ENCODE measurements at places on chromosomes 7 and 10.

- no peak for DNase-seq
- no peaks in the 10 kb centered on the region for H3K36me3 ChIP-seq
- no peak overlapping the region for H3K4me3 ChIP-seq
- H3K4me1 ChIP-seq, result no peaks in the 10 kb centered on the region
Measured at GRCh38 chr10:69749178-69750010, 52.3 kb upstream of the COL13A1 start.

- H3K4me3 ChIP-seq, result no peak overlapping the region
- no peaks in the 10 kb centered on the region for H3K27me3 ChIP-seq
- no peaks in the 10 kb centered on the region for H3K4me1 ChIP-seq
- no peak overlapping the region for H3K27ac ChIP-seq
- DNase-seq, result no peak
Measured at GRCh38 chr10:35135861-35136260, 9.2 kb downstream of the CREM start.

GRCh38 chr7:139582130-139582650 lies 58.7 kb downstream of the CLEC2L start:
- no peak overlapping the region for H3K4me3 ChIP-seq
- H3K27me3 ChIP-seq, result no peaks in the 10 kb centered on the region
- H3K4me1 ChIP-seq, result no peaks in the 10 kb centered on the region
- no peak for DNase-seq

DNA sequence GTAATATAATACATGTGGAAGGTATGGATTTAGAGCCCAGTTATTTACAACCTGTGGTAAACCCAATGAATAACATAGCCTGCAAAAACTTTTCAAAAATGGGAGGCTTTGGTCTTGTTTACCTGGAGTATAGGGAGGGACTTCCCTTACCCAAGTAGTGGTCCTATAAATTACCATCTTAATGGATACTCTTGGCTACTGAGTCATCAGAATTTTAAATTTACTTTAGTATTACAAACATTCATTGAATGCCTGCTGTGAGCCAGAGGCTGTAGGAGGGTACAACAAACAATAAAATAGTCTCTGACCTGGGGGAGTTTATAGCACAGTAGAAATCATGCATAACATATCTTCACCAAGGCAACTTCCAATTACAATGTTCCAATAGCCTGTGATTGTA lies 365.1 kb downstream of the BBS9 start:
- no peaks in the 10 kb centered on the region for H3K36me3 ChIP-seq
- no peaks in the 10 kb centered on the region for H3K27me3 ChIP-seq
- H3K27ac ChIP-seq, result no peak overlapping the region

- no peak overlapping the region for H3K27ac ChIP-seq
- no peaks in the 10 kb centered on the region for H3K27me3 ChIP-seq
- peaks cover 96% of the 10 kb centered on the region for H3K36me3 ChIP-seq
- DNase-seq, result no peak
Measured at GRCh38 chr10:6221192-6221940, 18.6 kb downstream of the PFKFB3 start.

- no peak for DNase-seq
- H3K36me3 ChIP-seq, result no peaks in the 10 kb centered on the region
- no peaks in the 10 kb centered on the region for H3K4me1 ChIP-seq
- no peaks in the 10 kb centered on the region for H3K27me3 ChIP-seq
- no peak overlapping the region for H3K27ac ChIP-seq
- no peak overlapping the region for H3K4me3 ChIP-seq
Measured at GRCh38 chr7:106450716-106451115, 165.9 kb upstream of the NAMPT start.

DNA sequence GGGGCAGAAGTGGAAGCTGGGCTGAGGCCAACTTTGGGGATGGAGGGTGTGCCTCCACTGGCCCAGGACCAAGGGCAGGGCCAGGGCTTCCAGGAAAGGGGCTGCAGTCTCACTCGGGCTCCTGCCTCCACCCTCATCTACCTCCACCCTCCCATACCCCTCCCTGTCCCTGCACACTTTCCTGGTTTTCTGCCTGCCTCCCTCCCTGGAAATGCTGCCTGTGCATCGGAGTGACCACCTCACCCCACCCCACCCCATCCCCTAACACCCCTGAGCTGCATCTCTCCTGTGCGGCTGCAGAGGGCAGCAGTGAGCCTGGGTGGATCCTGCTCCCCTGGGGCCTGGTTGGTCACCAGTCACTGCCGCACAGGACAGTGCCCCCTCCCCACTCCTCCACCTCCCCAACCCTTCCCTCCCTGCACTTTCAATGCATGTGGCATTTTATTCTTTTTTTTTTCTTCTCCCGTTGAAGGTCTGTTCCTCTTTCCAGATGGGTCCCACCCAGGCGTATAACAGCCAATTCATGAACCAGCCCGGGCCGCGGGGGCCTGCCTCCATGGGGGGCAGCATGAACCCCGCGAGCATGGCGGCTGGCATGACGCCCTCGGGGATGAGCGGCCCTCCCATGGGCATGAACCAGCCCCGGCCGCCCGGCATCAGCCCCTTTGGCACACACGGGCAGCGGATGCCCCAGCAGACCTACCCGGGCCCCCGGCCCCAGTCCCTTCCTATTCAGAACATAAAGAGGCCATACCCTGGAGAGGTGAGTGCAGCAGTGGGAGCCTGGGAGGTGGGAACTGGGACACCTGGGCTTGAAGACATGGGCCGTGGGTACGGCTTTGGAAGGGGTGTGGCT lies 54.1 kb upstream of the PPIF start:
- H3K27me3 ChIP-seq, result no peaks in the 10 kb centered on the region
- H3K4me1 ChIP-seq, result no peaks in the 10 kb centered on the region
- no peak for DNase-seq
- H3K4me3 ChIP-seq, result no peak overlapping the region

DNA sequence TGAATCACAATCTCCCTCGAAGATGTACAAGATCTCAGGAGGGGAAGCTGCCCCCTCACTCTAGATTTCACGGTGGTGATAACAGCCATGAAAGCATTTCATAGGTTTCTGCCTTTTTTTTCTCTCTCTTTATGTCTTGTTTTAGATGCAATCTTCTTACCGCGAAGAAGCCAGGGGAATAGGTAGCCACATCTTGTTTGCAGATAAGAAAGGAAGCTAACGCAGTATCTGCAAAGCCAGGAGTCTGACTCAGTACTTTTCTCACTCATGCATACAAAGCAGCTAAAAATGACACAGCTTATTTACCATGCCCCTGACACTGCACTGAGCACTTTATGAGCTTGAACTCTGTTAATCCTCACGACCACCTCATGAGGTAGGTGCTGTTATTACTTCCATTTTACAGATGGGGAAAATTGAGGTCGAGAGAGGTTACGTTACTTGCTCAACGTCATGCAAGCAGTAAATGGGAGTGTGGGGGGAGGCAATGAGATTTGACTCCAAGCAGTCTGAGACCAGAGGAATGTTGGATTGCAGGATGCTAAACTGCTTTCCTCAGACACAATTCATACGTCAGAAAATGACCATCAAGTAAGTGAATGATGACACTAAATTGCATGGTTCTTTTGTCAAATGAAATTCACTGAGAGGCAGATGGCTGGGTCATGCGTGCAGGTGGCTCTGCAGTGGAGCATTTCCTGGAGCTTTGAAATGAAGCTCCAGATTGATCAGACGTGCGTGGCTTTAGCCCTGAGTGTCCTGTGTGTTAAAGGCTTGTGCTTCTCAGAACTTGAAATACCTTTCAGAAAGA lies 3.3 kb downstream of the MAP3K8 start:
- H3K27me3 ChIP-seq, result no peaks in the 10 kb centered on the region
- H3K4me1 ChIP-seq, result peaks cover 30% of the 10 kb centered on the region
- H3K27ac ChIP-seq, result no peak overlapping the region
- peaks cover 6% of the 10 kb centered on the region for H3K36me3 ChIP-seq

DNA sequence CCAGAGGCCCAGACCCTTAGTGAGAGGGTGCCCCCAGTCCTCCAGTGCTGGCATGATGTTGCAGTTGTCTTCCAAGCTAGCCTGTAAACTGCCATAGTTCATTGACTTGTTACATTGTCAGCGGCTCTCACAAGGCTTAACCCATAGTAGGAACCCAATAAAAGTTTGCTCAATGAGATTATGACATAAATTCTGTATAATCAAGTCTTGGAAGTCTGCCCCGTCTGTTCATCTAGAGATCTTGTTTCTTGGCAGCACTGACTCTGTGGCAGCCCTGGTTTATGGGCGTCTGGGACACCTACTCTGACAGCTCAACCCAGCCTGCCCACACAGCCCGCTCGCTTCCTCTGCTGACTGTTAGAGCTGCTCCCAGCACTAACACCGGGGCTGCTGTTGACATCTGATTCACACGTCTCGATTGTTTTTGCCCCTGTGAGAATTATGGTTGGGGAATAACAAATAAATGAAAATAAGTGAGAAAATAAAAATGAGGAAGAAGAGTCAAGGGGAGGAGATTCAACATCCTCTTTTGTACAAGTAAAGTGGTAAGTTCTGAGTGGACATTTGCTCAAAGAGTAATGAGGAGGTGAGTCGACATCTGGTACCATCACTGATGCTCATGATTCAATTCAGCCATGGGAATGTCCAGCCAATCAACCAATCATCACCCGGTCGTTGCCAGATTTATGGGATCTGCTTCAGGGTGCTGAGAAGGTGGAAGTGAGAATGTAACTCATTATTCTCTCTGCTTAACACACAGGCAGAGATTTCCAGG lies 160.8 kb downstream of the SPAG6 start:
- H3K27ac ChIP-seq, result no peak overlapping the region
- H3K4me3 ChIP-seq, result no peak overlapping the region
- H3K27me3 ChIP-seq, result no peaks in the 10 kb centered on the region
- H3K4me1 ChIP-seq, result peaks cover 8% of the 10 kb centered on the region
- DNase-seq, result no peak

GRCh38 chr10:47291682-47292081 lies 8.3 kb upstream of the GDF10 start:
- H3K27ac ChIP-seq, result no peak overlapping the region
- H3K27me3 ChIP-seq, result peaks cover 5% of the 10 kb centered on the region
- no peak for DNase-seq
- no peaks in the 10 kb centered on the region for H3K36me3 ChIP-seq

DNA sequence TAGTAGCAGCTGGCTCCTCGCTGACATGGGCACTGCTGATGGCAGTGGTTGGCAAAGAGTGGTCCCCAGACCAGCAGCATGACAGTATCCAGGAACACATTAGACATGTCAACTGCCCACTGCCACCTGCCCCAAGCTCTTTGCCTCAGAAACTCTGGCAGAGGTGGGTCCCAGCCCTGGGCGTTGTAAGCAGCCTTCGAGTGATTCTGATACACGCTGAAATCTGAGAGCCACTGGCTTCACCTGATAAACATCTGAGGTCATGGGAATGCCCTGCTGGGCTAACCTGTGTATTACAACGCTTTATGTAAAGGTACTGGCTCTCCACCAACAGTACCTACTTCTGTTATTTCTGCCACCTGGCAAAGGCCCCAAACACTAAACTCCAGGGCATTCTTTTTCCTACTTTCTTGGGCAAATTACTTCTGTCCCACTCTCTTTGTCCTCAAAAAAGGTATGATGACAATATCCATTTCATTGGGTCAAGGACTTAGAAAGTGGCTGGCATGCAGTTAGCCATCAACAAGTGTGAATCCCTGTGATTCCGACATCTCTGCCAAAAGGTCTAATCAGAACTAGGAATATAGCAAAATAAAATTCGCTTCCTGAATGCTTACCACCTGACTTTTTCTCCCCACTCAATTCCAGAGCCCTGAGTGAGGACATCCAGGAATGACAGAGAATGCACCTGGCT lies 9.2 kb downstream of the SGMS1 start:
- DNase-seq, result no peak
- no peaks in the 10 kb centered on the region for H3K36me3 ChIP-seq
- no peak overlapping the region for H3K27ac ChIP-seq
- H3K27me3 ChIP-seq, result no peaks in the 10 kb centered on the region
- H3K4me3 ChIP-seq, result no peak overlapping the region

GRCh38 chr10:83083831-83084230 lies 1055.5 kb upstream of the GHITM start:
- no peaks in the 10 kb centered on the region for H3K36me3 ChIP-seq
- no peaks in the 10 kb centered on the region for H3K27me3 ChIP-seq
- H3K4me1 ChIP-seq, result peaks cover 4% of the 10 kb centered on the region
- DNase-seq, result no peak
- H3K4me3 ChIP-seq, result no peak overlapping the region

- DNase-seq, result no peak
- H3K27me3 ChIP-seq, result no peaks in the 10 kb centered on the region
- no peak overlapping the region for H3K27ac ChIP-seq
- H3K4me3 ChIP-seq, result no peak overlapping the region
Measured at GRCh38 chr10:43249151-43249961, 17.5 kb downstream of the RASGEF1A start.

GRCh38 chr10:124007773-124008145 lies 85.6 kb downstream of the CHST15 start:
- H3K4me3 ChIP-seq, result no peak overlapping the region
- no peak overlapping the region for H3K27ac ChIP-seq
- no peak for DNase-seq
- no peaks in the 10 kb centered on the region for H3K36me3 ChIP-seq
- no peaks in the 10 kb centered on the region for H3K27me3 ChIP-seq

- peaks cover 2% of the 10 kb centered on the region for H3K4me1 ChIP-seq
- no peaks in the 10 kb centered on the region for H3K36me3 ChIP-seq
- no peak overlapping the region for H3K4me3 ChIP-seq
- no peaks in the 10 kb centered on the region for H3K27me3 ChIP-seq
- H3K27ac ChIP-seq, result no peak overlapping the region
Measured at GRCh38 chr7:151851782-151852181, 25.1 kb downstream of the PRKAG2 start.

DNA sequence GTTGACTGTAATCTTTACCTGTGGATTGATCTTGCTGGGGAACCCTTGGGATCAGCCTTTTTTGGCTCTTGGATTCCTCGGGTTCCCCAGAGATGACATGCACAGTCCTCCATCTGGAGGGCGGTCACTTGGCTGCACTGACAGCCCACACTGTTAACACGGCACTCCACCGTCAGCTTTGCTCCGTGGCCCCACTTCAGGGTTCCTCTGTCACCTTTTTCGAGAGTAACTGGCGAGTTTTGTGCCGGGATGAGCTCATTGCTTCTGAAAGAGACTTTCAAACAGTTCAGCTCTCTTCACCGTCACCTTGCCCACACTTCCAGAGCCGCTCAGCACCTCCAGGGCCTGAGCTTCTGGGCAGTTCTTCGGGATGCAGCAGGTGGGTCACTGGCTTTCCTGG lies 42.4 kb downstream of the PROSER2 start:
- H3K27ac ChIP-seq, result no peak overlapping the region
- no peak for DNase-seq
- peaks cover 3% of the 10 kb centered on the region for H3K4me1 ChIP-seq
- H3K36me3 ChIP-seq, result no peaks in the 10 kb centered on the region
- H3K4me3 ChIP-seq, result peak overlapping the region; percentile 11

DNA sequence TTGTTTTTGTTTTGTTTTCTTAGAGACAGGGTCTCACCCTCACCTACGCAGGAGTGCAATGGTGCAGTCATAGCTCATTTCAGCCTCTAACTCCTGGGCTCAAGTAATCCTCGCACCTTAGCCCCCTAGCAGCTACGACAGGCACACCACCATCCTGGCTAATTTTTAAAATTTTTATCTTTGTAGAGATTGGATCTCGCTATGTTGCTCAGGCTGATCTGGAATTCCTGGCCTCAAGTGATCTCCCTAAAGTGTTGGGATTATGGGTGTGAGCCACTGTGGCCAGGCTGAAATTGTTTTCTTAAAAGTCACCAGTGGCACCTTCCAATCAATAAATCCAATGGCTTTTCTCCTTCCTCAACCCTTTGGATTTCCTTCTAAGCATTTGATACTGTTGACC lies 20.9 kb upstream of the DDX50 start:
- DNase-seq, result no peak
- H3K27me3 ChIP-seq, result no peaks in the 10 kb centered on the region
- H3K36me3 ChIP-seq, result peaks cover 12% of the 10 kb centered on the region
- no peak overlapping the region for H3K27ac ChIP-seq

GRCh38 chr7:24885716-24886115 lies 94.3 kb downstream of the OSBPL3 start:
- DNase-seq, result no peak
- peaks cover 19% of the 10 kb centered on the region for H3K4me1 ChIP-seq
- no peak overlapping the region for H3K4me3 ChIP-seq
- no peaks in the 10 kb centered on the region for H3K27me3 ChIP-seq
- H3K36me3 ChIP-seq, result no peaks in the 10 kb centered on the region
- H3K27ac ChIP-seq, result no peak overlapping the region

All from neuronal stem cell (in vitro differentiated cells).